ENCODE measurements at places on chromosomes 4 and X. TPM values are rescaled to one million over a fixed set of nuclear protein-coding genes. Genes with fewer than 3 reads are reported as not detected.

PPP1R3F gene
- total RNA-seq: 4.8 TPM

TMEM47 gene
- 54.1 TPM for total RNA-seq

SSX2B gene
- total RNA-seq: not detected

NAT8L gene
- 0.16 TPM for total RNA-seq

GAGE12H gene
- not detected for total RNA-seq

TEX11 gene
- not detected for total RNA-seq

ERAS gene
- total RNA-seq: not detected

PPP4R3C gene
- not detected for total RNA-seq

GLOD5 gene
- not detected for total RNA-seq

TRIM61 gene
- 3.6 TPM for total RNA-seq

RHOXF2 gene
- total RNA-seq: not detected

ADAMTS3 gene
- 6.3 TPM for total RNA-seq

PNMA6F gene
- total RNA-seq: not detected

SFRP2 gene
- 119 TPM for total RNA-seq

LDB2 gene
- 142 TPM for total RNA-seq

PLAC8 gene
- total RNA-seq: 4.0 TPM

All from urinary bladder (tissue), 4 donors.